ENCODE measurements at places on chromosomes 12 and 14.

DNA sequence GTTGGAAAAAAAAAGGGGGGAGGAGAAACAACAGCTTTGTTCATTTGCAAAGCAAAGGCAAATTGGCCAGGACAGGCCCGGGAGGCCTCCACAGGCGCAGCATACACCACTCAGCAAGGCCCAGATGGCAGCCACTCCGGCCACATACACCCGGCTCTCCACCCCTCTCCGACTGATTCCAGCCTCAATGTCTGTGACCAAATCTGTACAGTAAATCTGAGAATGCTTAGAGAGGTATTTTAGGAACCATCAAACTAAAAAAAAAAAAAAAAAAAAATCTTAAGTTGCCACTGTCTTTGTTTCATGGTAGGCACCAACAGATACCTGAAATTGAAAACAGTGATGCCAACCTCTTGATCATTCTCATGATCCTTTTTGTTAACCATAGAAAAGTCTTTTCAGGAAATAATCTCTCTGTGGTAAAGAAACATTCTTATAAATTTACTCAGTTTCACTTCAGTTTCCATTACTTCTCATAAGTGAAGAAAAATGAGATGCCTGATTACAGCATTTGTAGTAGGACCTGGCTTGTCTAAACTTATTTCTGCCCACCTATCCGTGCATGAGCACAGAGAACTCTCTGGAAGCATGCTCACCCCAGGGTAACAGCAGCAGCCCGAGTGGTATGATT is 20.2 kb downstream of the VPS37B start:
- no peak for DNase-seq

DNA sequence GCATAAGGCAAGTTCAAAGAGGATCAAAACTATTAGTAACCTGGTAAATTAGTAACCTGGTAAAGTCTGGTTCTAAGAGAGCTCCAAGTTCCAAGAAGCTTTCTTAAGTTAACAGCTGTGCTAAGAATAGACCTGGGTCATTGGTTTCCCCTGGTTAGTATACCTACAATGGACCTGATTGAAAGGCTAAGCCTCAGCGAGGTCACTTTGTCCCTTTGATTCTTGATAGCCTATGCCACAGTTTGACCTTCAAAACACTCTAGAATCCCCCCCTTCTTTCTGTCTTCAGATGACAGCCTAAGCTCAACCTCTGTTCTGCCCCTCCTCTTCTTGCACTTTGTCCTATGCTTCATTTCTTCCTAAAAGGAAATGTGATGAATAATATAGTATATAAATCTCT is 53.0 kb downstream of the LLPH start:
- no peak for DNase-seq

DNA sequence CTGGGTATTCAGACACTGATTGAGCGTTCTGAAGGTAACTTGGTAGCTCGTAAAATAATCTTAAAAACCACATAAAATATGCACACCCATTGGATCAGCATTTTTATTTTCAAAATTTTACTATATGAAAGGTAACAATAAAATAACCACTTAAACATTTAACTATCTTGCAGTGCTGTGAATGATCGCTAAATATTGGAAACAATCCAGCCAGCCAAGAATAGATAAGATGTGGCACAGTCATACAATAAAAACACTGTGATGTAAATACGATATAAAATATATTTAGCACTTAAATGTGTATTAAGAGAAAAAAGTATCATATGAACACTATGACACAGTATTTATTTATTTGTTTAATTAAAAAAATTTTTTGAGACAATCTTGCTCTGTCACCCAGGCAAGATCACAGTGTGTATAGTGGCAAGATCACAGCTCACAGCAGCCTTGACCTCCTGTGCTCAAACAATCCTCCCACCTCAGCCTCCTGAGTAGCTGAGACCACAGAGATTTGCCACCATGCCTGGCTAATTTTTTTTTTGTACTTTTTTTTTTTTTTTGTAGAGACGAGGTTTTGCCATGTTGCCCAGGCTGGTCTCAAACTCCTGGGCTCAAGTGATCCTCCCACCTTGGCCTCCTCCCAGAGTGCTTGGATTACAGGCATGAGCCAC is 39.4 kb downstream of the SDR9C7 start:
- no peak for DNase-seq

- DNase-seq: no peak
Observed at GRCh38 chr12:45338272-45338671, 122.4 kb downstream of the ANO6 start.

DNA sequence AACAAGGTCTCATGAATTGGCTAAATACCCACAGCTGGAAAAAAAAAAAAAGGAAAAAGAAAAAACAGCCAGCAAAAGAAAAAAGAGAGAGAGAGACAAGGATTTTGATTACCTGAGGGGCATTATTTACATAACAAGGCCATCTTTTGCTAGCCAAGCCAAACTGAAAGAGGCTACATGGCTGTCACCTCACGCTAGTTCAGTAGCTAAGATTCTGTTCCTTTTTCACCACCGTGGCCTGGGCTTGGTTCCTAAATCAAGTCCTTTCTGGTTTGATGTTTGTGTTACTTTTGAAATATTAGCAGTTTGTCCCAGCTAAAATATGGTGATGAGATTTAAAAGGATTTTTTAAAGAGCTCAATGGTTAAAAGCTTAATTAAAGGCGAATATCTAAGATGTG is 2.0 kb upstream of the SDS start:
- no peak for DNase-seq

DNA sequence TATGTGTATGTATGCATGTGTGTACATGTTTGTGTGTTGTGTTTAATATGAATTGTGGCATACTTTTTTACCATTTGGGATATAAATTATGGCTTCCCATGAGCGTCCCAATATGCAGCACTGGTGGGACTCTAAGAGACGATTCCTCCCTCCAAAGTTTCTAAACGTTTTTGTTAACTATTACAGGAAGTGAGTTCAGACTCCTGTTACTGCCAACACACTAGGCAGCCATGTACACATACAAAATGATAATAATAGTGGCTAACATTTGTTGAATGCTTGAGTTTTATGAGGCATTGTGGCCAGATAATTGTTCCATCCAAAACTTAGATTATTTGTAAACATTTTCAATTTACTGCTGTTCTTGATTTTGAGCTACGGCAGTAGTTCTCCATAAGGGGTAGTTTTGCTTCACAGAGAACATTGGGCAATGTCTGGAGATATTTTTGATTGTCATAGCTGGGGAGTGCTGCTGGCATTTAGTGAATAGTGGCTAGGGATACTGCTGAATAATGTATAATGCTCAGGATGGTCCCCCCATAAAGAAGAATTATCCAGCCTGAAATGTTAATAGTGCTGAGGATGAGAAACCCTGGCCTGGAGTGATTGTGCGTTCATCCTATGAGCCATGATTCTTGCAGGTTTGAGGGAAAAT is 45.1 kb downstream of the ARID2 start:
- no peak for DNase-seq

GRCh38 chr12:113899561-113900471 is 66.3 kb downstream of the RBM19 start:
- peak; percentile 23 for DNase-seq

- no peak for DNase-seq
Observed at GRCh38 chr14:96926001-96926400, 128.8 kb downstream of the VRK1 start.

- no peak for DNase-seq
Observed at GRCh38 chr14:36556811-36557433, 25.5 kb downstream of the NKX2-8 start.

DNA sequence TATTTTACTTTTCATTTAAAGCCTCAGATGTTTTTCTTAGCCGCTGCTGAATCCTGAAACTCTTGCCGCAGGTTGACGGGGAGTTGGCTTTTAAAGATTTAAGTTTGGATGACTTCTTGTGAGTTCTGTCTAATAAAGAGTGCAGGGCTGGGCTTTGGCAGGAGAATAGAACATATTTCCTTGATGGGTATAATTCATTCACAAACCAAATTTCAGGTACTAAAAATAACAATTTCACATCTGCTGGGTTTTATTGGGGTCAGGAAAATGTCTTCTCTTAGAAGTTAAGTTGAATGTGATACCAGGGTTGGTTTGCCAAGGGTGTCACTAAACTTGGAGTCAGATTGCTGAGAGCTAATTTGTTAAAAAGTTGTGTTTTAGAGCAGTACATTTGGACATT is 9.7 kb downstream of the SP1 start:
- DNase-seq: no peak

DNA sequence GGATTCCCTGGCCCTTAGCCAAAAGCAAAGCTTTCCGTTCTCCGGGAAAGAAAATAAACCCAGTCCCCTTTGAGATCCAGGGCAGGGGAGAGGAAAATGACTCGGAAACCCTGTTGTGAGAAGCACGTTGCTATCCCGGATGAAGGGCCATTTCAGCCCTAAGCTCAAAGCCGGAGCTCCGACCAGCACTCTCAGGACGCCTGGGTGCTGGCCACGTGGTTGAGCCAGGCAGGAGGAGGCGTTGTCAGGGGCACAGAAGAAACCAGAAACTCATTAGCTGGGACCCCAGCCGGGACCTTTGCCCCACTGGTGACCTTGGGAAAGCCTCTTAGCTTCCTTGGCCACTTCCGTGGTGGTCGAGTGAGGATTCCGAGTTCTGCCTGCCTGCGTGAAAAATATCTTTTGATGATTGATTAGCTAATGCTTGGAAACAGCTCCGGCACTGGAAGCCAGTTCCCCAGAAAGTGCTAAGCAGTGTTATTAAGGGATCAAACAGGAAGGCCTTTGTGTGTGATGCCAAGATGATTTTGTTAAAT is 57.6 kb upstream of the FZD10 start:
- DNase-seq: no peak

DNA sequence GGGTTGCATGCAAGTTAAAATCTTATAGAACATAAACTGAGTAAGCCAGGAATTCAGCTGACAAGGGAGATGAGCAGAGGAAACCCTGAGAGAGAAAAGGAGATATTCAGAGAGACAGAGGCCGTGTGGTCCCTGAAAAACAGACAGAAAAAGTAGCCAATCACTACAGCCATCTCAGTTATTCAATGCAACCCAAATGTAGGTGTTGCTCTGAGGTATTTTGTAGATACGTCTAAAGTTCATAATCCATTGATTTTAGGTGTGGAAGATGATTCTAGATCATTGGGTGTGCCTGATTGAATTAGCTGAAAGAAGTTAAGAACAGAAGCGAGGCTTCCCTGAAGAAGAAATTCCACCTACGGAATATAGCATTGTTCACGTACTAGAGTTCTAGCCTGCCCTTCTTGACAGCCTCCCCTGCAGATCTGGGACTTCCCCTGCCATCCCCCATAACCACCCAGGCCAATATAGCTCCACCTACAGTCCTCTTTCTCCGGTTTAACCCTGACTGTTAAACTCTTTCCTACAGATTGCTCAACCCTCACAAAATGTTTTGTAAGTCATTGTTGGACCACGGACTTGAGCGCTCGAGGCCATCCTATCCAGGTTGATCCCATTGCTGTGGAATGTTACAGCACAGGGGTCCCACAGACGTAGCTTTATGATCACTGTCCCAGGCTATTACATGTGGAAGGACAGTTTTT is 21.7 kb downstream of the AICDA start:
- no peak for DNase-seq

- DNase-seq: no peak
Observed at GRCh38 chr14:69910871-69911270, 31.7 kb downstream of the SMOC1 start.

- peak; percentile 30 for DNase-seq
Observed at GRCh38 chr12:80837342-80837978, 100.3 kb downstream of the LIN7A start.

DNA sequence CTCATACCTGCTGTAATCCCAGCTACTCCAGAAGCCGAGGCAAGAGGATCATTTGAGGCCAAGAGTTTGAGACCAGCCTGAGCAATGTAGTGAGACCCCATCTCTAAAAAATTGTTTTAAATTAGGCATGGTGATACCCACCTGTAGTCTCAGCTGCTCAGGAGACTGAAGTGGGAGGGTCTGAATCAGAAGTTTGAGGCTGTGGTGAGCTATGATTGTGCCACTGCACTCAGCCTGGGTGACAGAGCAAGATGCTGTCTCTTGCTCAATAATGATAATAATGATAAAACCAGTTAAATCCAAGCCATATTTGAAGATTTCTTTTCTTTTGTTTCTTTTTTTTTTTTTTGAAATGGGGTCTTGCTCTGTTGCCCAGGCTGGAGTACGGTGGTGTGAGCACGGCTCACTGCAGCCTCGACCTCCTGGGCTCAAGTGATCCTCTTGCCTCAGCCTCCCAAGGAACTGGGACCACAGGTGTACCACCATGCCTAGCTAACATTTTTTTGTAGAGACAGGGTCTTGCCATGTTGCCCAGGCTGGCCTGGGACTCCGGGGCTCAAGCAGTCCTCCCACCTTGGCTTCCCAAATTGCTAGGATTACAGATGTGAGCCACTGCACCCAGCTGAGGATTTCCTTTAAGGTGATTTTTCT is 12.8 kb downstream of the PSMA6 start:
- no peak for DNase-seq

DNA sequence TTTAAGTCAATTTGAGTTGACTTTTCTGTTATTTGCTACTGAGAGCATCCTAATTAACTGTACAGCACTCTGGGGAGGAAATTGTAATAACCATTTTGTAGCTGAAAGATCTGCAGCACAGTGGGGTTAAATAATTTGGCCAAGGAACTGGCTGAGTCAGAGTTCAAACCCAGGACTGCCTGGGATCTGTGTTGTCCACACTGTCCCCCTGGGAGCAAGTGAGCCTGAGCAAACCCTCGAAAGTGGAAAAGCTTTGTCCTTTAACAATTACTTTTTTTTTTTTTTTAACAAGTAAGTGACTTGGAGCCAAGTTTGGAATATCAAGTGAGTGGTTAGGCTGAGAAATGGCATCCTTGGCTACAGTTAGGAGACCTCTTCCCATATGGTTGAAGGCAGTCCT is 247.2 kb upstream of the CCDC196 start:
- no peak for DNase-seq

GRCh38 chr12:128918481-128919260 is 65.4 kb downstream of the GLT1D1 start:
- DNase-seq: no peak

DNA sequence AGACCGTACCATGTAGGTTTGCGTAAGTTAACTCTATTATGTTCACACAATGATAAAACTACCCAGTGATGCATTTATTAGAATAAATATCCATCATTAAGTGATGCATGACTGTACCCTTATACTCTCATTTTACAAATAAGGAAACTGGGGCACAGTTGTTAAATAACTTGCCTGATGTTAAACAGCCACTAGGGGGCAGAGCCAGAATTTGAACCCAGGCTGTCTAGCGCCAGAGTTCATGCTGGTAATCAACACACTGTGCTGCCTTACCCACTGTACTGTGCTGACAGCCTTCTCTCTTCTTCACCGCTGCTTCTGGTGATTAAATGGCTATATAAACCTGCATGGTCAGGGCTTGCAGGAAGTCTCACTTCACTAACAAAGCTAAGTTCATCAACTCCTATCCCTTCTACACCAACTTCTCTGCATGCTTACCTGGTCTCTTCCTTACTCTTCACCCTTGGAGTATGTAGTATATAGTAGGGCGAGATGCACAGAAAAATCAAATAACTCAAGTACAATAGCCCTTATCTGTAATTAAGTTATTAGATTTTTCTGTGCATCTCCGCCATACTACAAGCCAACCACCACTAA is 43.6 kb upstream of the APPL2 start:
- DNase-seq: no peak

GRCh38 chr14:89364316-89364715 is 52.7 kb downstream of the FOXN3 start:
- DNase-seq: no peak

Measured in hindlimb muscle (tissue), 1 donor.